ENCODE measurements at places on chromosomes 6 and 20.

DNA sequence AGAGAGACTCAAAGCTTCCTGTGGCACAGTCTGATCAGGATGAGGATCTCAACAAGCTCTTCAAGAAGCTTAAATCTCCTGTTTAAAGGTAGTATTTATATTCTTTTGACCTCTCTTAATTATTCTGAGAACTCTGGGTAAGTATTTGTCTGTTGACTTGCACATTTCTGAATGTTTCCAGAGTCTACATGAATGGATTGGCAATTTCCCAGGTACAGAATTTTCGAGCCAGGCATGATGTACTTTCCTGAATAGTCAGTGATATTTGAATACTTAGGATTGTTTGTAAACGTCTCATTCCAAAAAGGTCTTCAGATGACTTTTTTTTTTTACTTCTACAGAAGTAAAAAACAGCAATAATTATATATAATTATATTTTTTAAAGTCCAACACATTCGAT is 293.4 kb downstream of the TBC1D32 start:
- DNase-seq = no peak

- DNase-seq = no peak
These were observed 356 bp downstream of the BYSL start for GRCh38 chr6:41921712-41921998.

- DNase-seq = no peak
These were observed 613.5 kb downstream of the PHF3 start for GRCh38 chr6:64249115-64249514.

- DNase-seq = no peak
These were observed 1357.3 kb upstream of the CITED2 start for GRCh38 chr6:140731741-140732140.

GRCh38 chr20:20549704-20550103 is 162.7 kb downstream of the RALGAPA2 start:
- no peak for DNase-seq

GRCh38 chr6:138865480-138866109 is 69.7 kb downstream of the ECT2L start:
- DNase-seq = no peak

GRCh38 chr6:27568226-27568897 is 95.5 kb upstream of the ZNF184 start:
- DNase-seq = no peak

- no peak for DNase-seq
These were observed 71.3 kb downstream of the PCSK2 start for GRCh38 chr20:17298171-17298570.

GRCh38 chr6:142112451-142113061 is 20.2 kb upstream of the GJE1 start:
- peak; percentile 35 for DNase-seq

GRCh38 chr6:3759646-3760232 is 8.2 kb upstream of the PXDC1 start:
- no peak for DNase-seq

GRCh38 chr6:31081872-31082271 is 30.5 kb downstream of the C6orf15 start:
- DNase-seq = no peak

DNA sequence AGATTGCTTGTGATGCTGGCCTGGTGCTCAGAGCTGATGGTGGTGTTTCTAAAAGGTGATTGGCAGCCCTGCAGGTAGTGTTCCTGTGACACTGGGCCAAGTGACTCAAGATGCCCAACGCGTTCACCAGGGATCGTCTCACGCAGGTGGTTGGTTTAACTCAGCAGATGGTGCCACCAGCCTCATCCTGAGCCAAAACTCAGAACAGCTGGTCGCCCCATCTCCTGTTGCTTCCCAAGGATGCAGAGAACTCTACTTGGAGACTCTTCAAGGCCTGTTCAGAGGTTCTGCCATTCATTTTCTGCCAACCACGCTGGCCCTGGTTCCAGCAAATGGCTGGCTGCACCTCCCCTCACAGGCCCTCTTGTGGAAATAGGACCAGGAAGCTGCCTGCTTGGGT is 394.4 kb downstream of the CDH26 start:
- no peak for DNase-seq

DNA sequence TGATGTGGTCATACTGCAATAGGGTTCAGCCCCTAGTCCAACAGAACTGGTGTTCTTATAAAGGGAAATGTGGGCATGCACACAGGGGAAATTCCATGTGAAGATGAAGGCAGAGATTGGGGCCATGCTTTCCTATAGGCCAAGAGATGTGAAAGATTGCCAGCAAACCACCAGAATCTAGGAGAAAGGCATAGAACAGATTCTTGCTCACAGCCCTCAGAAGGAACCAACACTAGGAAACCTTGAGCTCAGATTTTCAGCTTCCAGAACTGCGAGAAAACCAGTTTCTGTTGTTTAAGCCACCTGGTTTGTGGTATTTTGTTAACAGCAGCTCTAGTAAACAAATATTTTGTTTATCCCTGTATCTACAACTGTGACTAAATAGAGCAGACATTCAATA is 197.6 kb upstream of the CITED2 start:
- DNase-seq = no peak

GRCh38 chr20:2693286-2694007 is 867 bp downstream of the EBF4 start:
- no peak for DNase-seq

DNA sequence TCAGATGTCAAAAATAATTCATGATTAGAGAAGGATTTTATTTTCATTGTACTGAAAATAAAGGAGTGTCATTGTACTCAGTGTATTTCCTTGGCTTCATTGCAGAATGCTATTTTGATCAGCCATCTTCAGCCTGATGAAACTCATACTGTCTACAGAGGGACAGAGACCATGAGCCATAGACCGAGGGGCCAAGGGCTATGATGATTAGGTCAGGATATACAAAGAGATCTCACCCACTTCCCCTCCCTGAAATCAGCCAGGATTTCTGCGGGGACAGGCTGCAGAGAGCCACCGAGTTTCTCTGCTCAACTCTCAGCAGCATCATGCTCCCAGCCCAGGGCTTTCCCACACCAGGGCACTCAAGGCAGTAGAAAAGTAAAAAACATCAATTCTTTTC is 47.0 kb downstream of the ALDH8A1 start:
- DNase-seq = no peak

DNA sequence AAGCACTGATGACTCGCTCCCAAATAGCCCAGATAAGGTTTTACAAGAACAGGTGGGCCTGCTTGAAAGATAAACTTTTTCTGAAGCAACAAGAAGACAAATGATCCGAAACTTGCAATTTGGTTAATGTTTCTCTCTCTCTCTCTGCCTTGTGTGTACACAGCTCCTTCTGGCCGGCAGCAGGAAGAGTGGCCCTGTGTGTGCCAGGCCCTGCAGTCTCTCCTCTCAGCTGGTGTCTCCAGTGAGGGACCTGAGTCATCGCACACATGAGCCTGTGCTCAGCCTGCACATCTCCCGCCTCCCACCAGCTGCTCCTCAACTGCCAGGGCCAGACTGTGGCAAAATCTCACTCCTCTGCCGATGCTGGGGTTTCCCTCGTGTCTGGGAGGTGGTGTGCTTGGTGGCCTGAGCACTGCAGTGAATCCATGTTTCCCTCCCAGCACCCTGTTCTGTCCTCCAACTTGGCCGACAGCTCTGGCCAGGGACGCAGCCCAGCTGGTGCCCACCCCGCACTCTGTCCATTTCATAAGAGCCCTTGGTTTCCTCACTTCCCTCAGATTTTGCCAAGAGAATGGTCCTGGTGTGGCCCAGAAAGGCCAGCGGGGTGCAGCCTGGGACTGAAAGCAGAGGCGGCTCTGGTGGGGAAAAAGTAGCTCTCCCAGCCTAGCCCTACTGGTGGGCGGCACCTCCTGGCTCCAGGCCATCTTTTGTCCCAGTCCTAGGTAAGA is 49.4 kb downstream of the ERMARD start:
- no peak for DNase-seq
